CD4-positive, alpha-beta T cell treated with Interleukin-6 at 100 ng/mL for 8 hours (primary cell): ENCODE measurements at places on chromosomes 13 and 19.

DNA sequence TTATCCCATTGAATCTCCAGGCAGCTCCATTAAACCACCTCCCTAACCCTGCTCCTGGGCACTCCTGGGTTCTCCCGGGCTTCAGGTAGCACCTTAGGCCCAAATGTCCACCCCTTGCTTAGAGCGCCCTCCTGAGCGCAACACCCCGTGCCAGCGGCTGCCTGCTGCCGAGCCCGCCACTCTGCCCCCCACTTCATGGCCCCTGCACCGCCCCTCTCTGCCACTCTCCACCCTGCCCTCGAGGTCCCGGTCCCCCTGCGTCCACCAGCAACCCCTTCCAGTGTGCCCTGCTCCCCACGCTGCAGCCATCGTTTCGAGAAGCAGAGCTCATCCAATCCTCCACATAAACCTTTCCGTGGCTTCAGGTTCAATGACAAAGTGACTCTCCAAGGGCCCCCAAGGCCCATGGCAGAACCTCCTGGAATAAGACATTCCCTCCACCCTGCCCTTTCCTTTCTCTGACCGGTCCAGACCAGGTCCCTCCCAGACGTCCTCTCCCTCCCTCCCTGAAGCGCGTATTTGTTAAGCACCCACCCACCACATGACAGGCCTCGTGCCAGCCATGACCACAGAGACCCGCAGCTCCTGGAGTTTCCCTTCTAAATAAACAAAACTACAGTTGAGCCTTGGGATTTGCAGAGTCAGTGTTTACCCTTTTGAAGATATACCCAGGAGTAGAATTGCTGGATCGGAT, 66.6 kb downstream of the ARHGEF18 start:
- DNase-seq = no peak

DNA sequence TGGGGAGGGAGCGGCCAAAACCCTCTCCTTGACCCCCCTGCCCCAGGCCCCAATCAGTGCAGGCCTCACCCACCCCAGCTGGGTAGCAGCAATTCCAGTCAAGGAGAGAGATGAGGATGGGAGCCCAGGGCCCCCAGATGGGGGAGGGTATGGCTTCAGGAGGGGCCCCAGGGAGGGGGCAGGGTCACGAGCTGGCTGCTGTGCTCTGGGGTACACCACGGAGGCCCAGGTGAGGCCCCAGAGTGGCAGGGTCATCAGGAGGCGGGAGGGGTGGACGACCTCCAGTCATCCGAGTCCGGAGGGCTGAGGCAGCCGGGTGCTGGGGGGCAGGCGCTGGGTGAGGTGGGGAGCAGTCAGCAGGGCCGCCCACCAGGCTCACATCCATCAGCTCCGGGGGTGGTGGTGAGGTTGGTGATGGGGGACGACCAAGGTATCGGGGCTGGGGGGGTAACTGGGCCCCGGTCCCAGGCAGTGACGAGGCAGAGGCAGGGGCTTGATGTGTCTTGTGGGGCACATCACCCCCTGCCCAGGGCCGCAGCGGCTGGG, 8.4 kb downstream of the DYRK1B start:
- DNase-seq = no peak

- no peak for DNase-seq
Observed at GRCh38 chr13:76336889-76337844, 549.0 kb downstream of the KCTD12 start.

- DNase-seq = no peak
Observed at GRCh38 chr19:43311706-43312105, 41.8 kb upstream of the CD177 start.

DNA sequence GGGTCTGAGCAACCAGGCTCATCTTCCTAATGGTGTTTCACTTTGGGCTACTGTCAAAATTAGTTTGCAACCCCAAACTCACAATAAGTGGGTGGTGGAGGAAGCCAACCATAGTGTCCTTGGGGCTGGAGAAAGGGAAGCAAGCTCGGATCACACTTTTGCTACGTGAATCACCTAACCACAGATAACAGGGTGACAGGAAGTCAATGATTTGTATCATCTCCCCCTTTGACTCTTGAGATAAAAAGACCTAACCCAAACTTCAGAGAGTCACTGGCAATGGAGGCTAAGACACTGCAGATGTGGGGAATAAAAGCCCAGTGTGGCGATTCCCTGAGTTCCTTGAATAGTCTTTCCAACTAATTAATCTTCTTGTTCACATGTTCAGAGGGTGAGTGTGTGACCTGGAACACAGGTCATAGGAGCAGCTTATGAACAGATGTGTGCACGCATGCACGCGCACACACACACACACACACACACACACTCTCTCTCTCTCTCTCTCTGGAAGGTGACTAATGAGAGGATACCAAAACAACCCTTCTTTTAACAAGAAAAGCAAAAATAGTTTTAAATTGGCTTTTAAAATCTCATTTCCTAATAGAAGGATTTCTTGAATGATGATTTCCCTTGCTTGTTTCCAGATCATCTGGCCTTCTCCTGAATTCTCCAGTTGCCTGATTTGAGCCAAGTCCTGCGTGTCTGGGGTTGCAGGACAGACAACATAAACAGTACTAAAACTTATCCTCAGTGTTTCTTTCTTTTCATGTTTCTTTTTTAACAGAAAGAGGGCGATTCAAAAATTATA, 21.2 kb upstream of the DOCK9 start:
- DNase-seq = peak; percentile 56

DNA sequence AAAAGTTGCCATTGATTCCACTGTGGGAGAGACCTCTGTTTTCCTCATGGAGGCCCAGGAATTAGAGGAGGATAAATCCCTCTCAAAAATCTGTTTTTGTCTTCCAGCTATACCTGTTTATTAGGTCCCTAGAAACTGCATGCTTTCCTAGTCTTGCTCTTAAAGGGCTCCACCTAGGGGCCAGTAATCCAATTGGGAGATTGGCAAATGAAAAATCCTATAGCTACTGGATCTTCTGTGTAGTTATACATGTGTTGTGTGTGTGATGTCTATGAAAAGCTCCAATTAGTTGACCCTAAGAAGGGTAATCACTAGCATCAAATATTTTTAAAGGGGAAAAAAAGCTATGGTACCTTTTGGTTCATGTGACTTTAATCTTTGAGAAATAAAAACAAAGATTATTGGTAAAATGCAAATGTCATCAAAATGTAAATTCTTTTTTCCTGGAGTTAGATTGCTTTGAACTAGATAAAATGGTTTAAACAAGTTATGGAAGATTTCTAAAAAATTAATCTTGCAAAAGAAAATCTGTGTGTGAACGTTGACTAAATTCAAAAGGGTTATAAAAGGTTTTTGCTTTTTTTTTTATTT, 63.4 kb upstream of the C1QTNF9B start:
- DNase-seq = peak; percentile 10

- peak; percentile 77 for DNase-seq
Observed at GRCh38 chr19:1028062-1028926, 1.9 kb downstream of the CNN2 start.

GRCh38 chr13:82827724-82828123, 1054.5 kb downstream of the SLITRK1 start:
- no peak for DNase-seq

DNA sequence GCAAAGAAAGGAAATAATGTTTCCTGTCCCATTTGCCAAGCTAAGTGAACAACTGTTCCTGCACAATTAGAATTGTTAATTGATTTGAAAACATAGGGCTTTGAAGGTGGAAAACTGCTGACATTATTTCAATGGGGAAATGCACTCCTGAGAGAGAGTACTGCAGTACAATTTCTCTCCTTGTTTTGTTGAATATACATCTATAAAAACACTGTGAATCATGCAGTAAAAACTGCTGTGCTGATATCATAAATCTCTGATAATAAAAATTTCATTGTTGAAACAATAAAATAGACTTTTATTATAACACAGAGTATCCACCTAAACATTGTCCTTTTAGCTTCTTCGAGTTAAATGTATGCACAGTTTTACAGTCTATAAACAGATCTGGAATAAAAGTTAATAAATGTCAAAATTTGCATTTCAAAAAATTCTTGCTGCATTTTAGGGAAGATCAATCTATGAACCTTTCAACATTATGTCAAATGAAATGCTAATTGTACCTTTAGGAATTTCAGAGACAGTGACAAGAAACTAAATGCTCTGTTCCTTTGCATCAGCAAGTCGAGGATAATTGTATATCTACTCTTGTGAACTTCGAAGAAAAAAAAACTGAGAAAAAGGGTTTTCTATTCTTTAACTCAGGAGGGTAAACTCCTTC, 328.2 kb upstream of the DACH1 start:
- DNase-seq = no peak

GRCh38 chr13:113224486-113224885, 15.1 kb downstream of the CUL4A start:
- no peak for DNase-seq

DNA sequence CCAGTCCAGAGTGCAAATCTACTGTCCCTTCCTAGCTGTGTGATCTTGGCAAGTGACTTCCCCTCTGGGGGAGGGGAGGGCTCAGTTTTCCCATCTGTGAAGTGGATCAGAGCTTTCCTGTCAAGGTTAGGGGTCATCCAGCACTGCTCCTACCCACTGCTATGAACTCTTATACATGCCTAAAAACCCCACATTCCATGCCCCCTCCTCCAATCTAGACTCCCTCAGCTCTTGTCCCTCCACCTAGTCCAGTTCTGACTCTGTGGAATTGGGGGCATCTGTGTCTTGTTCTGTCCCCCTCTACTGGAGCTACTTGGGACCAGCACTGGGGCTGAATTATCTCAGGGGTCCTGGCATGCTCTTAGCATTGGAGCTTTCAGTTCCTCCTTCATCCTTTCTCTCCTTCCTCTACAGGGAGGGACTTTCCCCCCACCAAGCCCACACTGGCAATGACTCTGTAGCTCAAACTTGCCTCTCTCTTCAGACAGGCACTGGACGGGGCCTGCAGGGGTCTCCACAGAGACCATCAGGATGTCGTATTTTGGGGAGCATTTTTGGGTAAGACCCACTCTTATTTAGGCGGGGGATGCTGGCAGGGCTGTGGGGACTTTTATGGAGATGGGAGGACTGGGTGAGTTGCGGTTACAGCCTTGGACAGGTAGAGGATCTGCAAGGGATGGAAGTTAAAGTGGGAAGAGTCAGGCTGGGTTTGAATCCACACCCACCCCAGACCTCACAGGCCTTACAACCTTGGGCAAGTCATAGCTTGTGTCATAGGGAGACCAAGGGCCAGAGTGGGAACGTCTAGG, 3.6 kb downstream of the FCHO1 start:
- DNase-seq = no peak

DNA sequence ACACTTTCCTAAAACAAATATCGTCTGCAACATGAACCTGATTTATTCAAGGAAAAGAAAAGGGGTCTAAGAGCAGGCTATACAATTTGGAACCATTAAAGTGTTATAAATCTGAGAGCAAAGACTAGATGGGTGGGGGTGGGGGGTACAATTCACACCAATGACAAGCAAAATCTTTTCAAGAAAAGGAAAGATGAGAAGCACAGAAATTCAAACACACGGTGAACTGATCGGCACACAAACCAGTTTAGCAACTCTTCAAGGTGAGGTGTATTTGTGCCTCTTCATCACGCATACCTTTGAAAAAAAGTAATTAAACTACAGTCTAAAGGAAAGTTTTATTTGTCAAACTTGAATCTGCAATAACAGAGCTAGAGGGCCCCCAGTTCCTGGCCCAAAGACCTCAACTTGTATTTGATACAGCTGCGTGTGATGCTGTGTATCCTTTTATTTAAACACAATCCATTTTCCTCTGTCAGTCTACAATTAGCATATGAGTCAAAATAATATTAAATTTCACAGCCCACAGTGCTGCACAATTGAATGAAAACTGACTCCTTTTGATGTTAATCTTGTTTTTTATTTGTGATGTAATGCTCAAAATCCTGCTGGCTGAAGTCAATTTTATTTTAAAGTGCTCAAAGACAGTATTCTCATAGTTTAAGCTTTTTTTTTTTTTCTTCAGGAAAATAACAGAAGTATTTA, 14.2 kb downstream of the EFNB2 start:
- no peak for DNase-seq

- no peak for DNase-seq
Observed at GRCh38 chr19:15421721-15422260, 3.0 kb upstream of the AKAP8L start.

DNA sequence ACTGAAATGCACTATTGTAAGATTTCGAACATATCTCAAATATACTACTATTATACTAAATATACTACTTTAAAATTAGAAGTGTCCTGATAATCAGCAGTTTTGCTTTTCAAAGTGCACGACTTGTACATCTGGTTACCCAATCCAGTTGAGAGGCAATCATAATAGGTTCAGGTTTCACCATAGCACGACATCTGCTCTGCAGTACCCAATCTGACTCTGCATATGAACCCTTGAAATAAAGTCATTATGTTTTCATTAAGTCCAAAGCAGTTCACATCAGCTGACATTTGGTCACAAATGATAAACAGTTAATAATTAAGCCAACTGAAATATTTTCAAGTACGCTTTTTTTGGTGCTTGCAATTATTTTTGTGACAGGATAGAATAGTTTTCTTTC, 90.6 kb downstream of the PCDH9 start:
- no peak for DNase-seq

DNA sequence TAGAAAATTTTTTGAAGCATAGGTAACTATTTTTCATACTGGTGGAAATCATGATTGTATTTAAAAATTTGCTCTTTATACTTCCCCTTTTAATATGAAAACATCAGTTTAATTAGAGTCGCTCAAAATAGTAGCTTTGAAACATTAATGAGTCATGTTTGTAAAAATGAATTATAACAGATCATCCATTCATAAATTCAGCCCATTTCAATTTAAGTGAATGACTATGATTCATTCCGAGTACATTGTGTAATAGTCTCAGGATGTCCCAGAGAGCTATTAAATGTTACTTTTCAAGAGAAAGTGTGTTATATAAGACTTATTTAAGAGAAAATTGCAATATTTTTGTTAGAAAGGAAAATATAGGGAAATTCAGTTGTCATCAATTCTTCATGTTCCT, 111.0 kb downstream of the FNDC3A start:
- DNase-seq = no peak

DNA sequence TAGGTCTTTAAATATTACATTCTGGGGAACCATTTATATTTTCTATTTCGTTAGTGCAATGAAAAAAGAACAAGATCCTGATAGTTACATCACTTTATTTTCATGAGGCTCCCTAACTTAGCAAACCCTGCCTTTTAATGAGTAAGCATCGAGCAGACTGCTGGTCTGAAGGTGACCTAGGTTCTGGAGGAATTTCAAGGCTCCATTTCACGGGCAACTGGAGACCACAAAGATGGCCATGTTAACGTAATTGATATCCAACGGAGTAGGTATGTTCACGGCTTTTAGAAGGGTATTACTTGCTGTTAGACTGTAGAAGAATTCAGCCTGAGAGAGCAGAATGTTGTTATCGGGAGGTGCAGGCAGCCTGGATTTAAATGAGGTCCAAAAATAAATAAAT, 1597.6 kb downstream of the EFNB2 start:
- DNase-seq = no peak

GRCh38 chr13:80339912-80340650, 845 bp downstream of the SPRY2 start:
- no peak for DNase-seq
